Stimulated activated CD4-positive, alpha-beta T cell treated with anti-CD3 and anti-CD28 coated beads, Interleukin-15, amount 100 ng/mL, for 1 hour (primary cell): ENCODE measurements at places on chromosomes 2 and 18.

GRCh38 chr2:79005216-79005615 is 20.3 kb upstream of the REG3G start:
- DNase-seq, result no peak

- DNase-seq, result no peak
Measured at GRCh38 chr2:57894381-57894780, 152.2 kb upstream of the VRK2 start.

- no peak for DNase-seq
Measured at GRCh38 chr2:70552501-70553333, 909 bp downstream of the TGFA start.

DNA sequence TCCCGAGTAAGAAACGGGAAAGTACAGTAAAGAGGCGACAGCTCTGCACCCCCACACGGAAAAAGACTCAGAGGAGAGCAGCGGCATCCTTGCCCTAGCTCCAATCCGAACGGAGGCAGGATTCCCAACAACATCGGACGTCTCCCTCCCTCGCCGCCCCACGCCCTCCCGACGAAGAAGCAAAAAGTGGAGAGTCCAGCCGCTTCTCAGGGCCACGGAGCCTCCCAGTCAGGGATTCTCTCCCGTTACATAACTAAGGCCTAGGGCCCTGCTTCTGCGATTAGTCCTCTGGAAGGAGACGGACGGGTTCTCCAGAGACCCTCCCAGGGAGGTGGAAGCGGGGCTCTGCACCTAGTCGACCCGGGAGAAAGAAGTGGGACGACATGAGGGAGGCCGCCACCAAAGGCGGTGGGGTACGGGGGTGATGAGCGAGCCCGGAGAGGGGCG is 587 bp downstream of the SUMO1 start:
- peak; percentile 1 for DNase-seq

- no peak for DNase-seq
Measured at GRCh38 chr2:69544951-69545350, 98.6 kb downstream of the AAK1 start.

GRCh38 chr2:135005753-135006152 is 41.5 kb downstream of the MAP3K19 start:
- no peak for DNase-seq

DNA sequence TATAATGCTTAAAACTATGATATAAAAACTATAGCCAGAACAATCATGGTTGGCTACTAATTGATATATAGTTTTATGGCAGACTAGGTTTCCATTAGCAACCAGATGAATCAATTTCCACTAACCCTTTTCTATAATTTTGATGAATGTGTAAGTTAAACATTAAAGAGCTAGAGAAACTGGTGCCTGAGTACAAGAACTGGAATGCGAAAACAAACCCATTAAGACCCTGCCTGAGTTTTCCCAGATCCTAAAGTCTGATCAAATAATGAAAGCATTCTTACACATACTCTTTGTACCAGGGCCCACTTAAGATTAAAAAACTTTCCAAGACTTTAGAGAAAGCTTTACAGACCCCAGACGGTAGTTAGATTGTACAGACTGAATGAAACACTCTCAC is 21.3 kb downstream of the MRPL19 start:
- DNase-seq, result no peak

DNA sequence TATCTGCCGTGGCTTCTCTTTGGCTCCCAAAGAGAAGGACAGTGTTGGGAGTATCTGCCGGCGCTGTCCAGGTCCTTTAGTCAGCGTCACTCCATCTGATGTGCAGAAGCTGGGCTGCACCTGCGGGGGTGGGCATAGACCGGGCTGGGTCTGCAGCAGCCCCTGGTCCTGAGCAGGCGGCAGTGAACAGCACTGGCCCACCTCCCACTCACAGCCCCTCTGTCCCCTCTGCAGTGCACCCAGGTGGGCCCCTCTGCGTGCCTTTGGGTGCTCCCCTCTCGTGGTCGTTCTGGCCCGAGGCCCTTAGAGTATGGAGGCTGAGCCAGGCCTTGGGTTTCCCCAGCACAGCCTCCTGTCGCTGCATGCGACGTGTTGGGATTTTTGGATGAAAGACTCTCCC is 95.7 kb downstream of the USP40 start:
- no peak for DNase-seq

- no peak for DNase-seq
Measured at GRCh38 chr2:242030858-242031257, 161.3 kb downstream of the RTP5 start.

GRCh38 chr18:76960528-76961035 is 138.2 kb downstream of the ZNF236 start:
- DNase-seq, result no peak

DNA sequence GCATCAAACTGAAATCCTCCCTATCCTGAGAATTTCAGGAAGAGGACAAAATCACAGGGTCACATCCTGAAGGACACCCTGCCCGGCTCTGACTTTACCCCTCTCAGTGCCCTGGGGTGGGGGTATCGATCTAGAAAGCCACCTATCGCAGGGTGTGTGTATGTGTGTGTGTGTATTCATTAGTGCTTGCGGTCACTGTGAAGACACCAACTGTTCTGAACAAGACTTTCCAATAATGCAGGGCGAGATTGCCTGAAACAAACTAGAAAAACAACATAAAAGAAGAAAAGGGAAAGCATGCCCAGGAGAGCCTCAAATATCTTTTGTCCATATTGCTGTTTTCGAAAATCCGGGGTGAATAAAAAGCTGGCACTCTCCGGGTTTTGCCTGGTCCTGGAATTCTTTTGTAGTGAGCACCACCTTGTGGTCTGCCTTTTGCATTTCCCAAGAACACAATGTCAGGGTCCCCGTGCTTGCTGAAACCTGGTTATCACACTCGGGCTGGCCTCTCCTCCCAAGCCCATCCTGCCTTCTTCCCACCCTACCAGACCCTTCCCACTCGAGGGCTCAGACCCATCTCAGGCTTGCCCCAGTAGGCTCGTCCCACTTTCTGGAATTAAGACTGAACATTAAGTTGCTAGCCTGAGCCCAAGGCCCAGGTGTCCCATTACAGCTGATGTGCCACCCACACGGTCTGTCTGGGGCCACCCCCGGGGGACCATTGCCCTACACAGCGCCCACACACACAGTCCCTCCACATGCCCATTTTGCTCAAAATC is 25.0 kb upstream of the COPS8 start:
- no peak for DNase-seq
